GM19239 (cell line): ENCODE measurements at places on chromosomes 4 and X.

DNA sequence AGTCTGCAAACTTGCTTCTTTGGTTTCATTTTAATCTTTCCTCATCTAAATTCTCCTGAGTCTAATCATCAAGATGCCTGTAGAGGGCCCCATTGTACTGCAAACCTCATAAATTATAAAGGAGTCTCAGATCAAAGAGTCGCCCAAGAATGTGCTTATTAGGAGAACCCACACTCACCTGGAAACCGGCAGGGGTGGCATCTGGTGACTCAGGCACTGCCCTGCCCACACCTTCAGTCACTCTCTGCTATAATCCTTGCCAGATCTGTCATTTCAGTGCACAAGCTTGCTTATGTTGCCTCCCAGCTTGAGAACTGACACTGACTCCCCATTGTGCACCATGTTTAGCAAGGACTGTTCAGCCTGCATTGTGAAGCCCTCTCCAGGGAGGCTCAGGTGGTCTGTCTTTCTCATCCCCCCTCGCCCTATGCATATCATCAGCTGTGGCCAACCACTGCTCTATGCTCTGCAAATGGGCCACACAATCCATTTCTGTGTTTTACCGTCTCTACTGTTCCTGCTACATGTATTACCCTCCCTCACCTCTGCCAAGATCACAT is 12.4 kb downstream of the EPGN start:
- DNase-seq, result no peak

DNA sequence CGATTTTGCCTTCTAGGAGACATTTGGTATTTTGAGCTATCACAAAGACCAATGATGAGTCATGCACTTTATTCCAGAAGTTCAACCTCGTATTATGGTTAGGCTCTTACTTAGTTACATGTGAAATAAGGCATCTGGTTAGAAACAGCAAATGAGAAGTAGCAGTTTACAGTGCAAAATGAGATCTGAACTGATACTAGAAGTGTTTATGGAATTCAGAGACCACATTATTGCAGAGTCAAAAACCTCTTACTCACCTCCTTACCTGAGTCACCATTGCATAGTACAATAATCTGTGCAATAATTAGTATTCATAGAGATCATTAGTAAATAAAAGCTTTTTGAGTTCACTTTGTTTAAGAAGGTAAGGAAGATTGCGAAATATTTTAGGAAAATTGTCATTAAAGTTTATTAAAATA is 38.7 kb downstream of the SEC24B start:
- DNase-seq, result no peak

GRCh38 chr4:115418635-115419396 is 305.4 kb upstream of the NDST4 start:
- DNase-seq, result no peak

- no peak for DNase-seq
Observed at GRCh38 chr4:78120144-78120880, 63.2 kb downstream of the FRAS1 start.

DNA sequence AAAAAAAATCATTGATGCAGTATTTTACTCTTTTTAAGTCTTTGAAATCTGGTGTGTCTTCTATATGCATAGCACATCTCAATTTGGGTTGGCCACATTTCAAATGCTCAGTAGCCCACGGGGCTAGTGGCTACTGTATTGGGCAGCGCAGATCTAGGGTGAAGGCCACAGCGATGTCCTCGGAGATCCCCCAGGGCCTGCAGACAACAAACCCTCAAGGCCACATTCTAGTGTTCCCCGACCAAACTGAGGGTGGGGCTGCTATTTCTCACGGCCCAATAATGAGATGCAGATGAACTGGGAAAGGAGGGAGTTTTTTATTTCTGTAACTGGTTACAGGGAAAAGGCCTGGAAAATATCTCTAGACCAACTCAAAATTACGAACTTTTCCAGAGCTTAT is 23.6 kb downstream of the NYX start:
- DNase-seq, result no peak

DNA sequence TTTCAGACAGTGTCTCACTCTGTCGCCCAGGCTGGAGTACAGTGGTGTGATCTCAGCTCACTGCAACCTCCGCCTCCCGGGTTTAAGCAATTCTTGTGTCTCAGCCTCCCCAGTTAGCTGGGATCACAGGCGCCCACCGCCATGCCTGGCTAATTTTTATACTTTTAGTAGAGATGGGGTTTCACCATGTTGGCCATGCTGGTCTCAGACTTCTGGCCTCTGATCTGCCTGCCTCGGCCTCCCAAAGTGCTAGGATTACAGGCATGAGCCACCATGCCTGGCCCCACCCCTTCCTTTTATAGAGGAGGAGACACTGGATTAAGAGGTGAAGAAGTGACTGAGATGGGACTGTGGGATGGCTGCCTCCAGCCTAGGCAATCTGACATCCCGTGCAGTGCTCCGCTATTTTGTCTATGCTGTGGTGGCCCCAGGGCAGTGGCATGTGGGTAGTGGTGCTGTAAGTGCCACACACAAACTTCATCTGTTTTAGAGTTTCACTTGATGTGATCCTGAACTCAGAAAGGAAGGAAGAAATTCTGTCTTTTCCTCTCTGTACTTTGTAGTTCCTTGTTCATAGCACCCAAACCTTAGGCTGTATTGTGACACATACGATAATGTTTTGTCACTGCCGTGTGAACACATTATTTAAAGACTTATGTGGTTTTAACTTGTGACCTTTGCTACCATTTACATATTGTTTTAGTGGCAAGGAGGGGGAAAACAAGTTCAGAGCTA is 48.9 kb downstream of the FNIP2 start:
- no peak for DNase-seq

- DNase-seq, result no peak
Observed at GRCh38 chr4:111780965-111781364, 364.3 kb upstream of the FAM241A start.

DNA sequence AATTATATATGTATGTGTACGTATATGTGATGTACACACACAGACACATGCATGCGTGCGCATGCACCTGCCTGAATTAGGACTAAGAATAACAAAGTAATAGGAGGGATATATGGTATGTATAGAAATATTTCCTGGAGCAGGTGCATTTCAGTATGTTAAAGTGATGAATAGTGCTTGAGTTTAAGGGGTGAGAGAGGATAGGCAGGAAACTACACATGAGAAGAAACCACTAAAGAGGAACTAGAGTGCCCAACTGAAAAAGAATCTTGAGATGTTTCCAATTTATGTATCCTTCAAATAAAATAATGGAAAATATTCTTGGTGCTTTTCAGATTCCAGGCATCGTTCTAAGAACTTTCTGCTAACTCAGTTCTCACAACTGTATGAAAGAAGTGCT is 52.6 kb upstream of the UNC5C start:
- DNase-seq, result no peak

- no peak for DNase-seq
Observed at GRCh38 chr4:30815685-30816084, 95.5 kb downstream of the PCDH7 start.
